Suprapubic skin (tissue), 4 donors: ENCODE measurements at places on chromosomes 5 and 9. TPM values are rescaled to one million over a fixed set of nuclear protein-coding genes. Genes with fewer than 3 reads are reported as not detected.

FAXDC2 gene
- 52.7 TPM for total RNA-seq

- DNase-seq, result no peak
These were observed 1041.0 kb downstream of the TLE1 start for GRCh38 chr9:80648336-80648735.

- DNase-seq, result peak; percentile 90
These were observed at the start of gene CCDC107 for GRCh38 chr9:35658137-35658967. CCDC107 (plus strand) TSS chr9:35658292; CDS start chr9:35658380, 88 bp downstream.

- no peak for DNase-seq
These were observed 136.0 kb upstream of the TBC1D2 start for GRCh38 chr9:98391406-98391805.

DNA sequence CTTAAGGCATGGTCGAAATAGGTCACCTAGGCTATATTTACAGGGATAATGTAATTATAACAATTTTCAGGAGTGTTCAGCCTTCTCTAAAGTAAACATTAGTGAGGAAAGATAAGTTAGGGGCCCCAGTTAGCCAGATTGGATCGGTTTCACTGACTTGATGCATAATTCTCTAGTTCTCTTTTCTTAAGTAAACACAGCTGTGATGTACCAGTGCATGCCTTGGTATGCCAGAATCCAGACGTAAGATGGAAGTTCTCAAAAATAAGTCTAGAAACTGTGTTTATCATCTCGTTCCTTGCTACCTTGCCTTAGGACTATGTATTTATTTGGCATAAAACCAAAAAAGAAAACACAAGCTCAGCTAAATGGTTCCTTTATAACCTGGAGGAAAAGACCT, 442.2 kb upstream of the CLINT1 start:
- DNase-seq, result no peak

PDE6A gene
- total RNA-seq, result 1.4 TPM

- no peak for DNase-seq
These were observed 93.6 kb downstream of the ROR2 start for GRCh38 chr9:91856419-91856818.

- peak; percentile 48 for DNase-seq
These were observed 100.1 kb downstream of the PHF2 start for GRCh38 chr9:93676310-93677047.

STPG3 gene
- total RNA-seq, result not detected

PJA2 gene
- total RNA-seq, result 66.4 TPM

IARS1 gene
- 81.1 TPM for total RNA-seq

FAM219A gene
- total RNA-seq, result 15.8 TPM

TICAM2 gene
- total RNA-seq, result not detected
